ENCODE measurements at places on chromosomes 2 and 18.

DNA sequence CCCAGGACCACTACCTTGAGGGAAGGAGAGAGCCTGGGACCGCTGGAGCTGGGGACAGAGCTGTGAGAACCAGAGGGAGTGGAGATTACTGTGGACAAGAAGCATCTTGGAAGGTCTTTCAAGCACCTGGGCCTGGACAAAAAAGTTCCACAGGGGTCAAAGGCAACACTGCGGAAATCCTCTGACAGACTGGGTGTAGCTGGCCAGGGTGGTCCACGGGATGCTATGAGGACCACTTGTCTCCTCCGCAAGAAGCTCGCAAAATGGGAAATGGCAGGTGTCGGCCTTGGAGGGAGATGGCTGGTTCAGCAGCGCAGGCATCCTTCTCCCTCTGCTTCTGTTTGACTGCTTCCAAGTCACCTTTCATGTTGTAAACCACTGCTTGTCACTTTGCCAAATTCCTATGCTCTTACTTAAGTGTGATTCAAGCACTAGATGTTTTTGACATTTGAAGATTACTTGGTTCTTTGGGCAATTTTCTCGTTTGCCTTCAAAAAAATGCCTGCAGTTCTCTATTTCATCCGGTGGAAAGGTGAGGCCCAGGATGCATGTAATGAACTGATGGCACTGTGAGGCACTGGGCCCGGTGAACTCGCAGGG lies 27.7 kb downstream of the KLHL29 start:
- no peak for DNase-seq

- DNase-seq = no peak
These were observed 323.9 kb upstream of the NRP2 start for GRCh38 chr2:205358351-205358815.

- no peak for DNase-seq
These were observed 53.5 kb downstream of the SEPTIN10 start for GRCh38 chr2:109560265-109560664.

DNA sequence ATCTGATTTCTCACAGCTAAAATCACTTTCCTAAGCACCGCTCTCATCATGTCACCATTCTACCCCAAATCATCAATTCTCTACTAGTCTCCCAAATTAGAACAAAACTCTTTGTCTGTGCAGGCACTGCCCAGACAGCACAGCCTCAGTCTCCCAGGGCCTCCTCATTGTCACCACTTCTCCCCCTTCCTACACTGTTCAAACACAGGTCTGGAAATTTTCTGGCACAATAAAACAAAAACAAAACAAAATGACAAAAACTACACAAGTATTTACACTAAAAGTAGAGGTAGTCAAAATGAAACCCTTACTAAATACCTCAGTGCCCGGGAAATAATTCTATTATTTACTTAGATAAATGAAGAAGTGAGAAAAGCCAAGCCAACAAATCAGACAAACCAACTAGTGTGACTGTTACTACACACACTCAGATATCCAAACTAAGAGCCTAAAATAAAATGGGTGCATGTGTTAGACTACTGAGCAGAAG lies 156.2 kb upstream of the DNMT3A start:
- no peak for DNase-seq

GRCh38 chr2:17520761-17521160 lies 2.5 kb upstream of the RAD51AP2 start:
- DNase-seq = no peak

DNA sequence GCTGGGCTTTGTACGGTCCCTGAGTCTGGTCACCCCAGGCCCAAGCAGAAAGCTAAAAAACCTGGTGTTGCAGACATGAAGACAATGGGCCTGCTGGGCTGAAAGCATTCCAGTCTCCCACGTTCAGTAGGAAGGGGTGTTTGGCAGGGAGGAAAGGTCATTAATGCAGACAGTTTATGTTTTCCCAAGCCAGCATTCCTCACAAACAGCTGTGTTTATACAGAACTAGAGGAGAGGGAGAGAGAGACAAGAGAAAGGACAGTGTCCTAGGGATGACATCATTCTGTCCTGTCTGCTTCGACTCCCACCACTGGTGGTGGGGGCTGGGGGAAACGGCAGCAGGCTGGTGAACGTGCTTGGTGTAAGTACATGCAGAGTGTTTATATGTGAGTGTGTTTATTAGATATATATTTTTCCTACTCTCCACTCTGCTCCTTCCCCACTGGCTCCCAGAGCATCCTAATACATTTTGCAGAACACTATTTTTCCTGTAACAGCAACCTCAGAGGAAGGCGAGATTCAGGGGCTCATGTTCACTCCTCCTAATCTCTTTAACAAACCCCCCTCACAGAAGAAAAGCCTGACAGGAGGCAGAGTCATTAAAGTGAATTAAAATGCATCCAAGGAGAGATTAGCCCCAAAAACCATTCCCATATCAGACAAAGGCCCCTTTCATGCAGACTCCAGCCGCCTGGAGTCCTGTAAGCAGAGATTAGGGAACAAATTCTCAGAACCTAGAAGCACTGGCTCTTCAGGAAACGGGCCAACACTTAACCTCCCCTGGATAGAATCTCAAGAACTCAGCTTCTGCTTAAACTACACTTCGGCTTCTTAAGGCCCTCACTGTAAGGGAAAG lies 380.4 kb downstream of the TNS1 start:
- peak; percentile 56 for DNase-seq

GRCh38 chr2:20579866-20580265 lies 71.0 kb downstream of the HS1BP3 start:
- DNase-seq = no peak

DNA sequence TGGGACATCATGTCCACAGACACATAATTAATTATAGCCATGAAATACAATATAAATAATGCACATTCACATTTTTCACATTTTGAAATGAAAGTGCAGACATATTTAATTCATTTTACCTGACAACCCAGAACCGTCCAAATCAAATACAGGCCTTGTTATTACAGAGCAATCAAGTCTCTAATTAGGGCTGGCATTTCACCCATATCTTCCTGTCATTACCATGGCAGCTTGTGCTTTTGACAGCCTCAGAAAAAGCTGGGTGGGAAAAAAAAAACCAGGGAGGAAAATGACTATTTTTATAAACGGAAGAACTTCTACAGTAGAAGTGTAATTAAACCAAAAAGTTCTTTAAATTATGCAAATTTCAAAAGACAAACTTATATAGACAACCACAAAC lies 436.4 kb downstream of the FBXO15 start:
- no peak for DNase-seq

DNA sequence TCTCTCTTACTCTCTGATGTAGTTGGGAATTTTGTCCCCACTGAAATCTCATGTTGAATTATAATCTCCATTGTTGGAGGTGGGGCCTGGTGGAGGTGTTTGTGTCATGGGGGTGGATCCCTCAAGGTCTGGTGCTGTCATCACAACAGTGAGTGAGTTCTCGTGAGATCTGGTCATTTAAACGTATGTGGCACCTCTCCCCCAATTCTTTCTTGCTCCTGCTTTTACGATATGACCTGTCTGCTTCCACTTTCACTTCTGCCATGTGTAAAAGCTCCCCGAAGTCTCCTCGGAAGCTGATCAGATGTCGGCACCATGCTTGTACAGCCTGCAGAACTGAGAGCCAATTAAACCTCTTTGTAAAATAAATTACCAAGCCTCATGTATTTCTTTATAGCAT lies 337.8 kb upstream of the CDH2 start:
- DNase-seq = no peak

DNA sequence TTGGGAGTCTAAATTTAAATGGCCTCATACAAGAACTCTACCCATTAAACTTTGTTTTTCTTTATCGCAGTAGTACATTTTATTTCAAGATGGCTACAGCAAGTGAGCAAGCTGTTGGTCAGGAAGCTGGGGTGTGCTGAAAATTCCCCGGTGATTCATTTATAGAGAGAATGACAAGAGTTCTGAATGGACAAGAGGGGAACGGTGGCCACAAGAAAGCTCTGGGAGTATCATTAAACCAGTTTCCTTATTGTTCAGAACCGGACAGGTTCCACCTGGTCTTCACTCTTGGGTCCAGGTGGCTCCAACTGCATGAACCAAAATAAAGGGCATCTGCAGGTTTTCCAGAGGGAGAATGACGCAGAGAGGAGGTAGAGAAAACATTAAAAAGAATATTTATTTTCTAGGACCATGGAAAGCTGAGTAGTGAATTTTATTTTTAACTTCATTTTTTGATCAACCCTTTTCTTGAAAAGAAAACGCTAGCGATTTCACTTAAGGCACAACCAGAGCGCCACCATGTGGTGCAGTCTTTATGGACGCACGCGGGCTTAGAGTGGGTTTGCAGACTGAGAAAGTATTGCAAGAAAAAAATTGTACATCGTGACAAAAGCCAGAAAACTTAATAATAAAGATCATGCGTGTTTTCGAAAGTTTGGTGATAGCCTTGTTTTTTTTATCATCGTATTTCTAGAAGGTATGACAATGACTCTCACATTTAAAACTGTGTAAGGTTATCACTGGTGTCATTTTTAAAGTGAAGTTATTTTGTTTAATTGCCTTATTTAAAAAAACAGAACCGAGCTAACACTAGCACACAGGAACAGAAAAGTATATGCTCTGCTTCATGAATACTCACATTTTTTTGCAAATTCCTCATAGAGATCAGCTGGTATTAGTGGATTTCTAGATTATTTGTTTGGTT lies 97.9 kb upstream of the NOL4 start:
- DNase-seq = peak; percentile 15

GRCh38 chr2:217539126-217539525 lies 463.7 kb downstream of the TNS1 start:
- no peak for DNase-seq

GRCh38 chr2:61538920-61539520 lies 864 bp upstream of the XPO1 start:
- DNase-seq = peak; percentile 11

- DNase-seq = no peak
These were observed 960.3 kb upstream of the SLC39A10 start for GRCh38 chr2:194696690-194697089.

DNA sequence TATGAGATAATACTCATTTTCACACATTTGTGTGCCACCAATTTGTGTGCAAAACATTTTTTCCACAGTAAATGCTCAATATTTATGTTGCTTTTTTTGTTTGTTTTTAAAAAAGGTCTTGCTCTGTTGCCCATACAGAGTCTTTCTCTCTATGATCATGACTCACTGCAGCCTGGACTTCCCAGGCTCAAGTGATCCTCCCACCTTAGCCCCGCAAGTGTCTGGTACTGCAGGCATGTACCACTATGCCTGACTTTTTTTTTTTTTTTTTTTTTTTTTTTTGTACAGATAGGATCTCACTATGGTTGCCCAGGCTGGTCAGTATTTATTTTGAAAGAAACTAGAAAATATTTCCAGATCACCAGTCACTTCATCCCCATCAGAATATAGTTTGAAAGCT lies 297.8 kb upstream of the GYPC start:
- no peak for DNase-seq

GRCh38 chr2:229408356-229408755 lies 137.3 kb upstream of the PID1 start:
- no peak for DNase-seq

GRCh38 chr2:10631405-10631804 lies 58.4 kb downstream of the NOL10 start:
- no peak for DNase-seq

GRCh38 chr2:16687955-16688354 lies 22.3 kb upstream of the CYRIA start:
- no peak for DNase-seq

- no peak for DNase-seq
These were observed 2159.7 kb upstream of the PIK3C3 start for GRCh38 chr18:39795350-39795749.

DNA sequence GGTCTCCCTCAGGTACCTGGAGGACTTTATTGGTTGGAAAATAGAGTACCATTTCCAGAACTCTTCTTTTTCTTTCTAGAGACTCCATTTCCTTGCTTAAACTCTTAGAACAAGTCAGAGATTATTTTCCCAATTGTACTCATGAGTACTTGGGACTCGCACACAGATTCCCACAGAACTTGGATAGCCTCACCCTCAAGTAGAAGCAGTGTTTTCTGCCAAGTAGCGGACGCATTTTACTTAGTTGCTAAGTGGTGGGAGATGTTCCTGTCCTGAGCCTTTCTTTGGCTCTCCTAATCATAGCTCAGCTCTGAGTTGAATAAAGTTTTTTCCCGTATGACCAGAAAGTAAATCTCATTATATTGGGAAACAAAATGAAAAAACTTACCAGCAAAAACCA lies 17.2 kb downstream of the SLC30A3 start:
- DNase-seq = no peak

- DNase-seq = peak; percentile 82
These were observed 244.6 kb downstream of the BCL2 start for GRCh38 chr18:63074981-63075404.

DNA sequence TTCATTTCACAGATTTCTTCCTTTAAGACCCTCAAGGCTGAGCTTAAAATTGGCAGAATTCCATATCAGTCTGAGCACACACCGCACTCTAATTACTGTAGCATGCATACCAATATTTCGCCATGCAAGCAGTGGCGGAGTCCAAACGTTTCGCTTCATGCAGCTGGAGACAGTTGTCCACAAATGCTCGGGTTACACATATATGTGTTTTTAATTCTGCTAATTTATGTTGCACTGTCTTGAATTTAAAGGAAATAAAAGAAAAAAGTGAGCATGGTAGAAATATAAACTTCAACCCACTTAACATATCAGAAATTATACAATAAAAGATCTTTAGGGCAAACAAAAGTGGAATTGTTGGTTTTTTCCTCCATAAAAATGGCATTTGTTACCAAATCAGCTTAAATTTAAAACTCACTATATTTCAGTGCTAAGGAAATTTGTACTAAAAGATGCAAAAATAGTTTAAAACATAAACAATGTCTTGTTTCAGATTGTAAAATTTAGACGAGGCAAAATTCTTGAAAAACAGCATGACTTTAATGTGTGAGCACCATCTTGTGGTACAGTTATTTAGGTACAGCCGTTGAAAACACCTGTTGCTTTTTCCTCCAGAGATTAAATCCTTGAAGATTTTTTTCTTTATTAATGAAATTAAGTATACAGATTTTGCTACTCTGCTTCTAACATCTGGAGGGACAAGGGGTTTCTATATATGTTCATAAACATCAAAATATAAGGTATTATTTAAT lies 24.1 kb upstream of the KANSL1L start:
- DNase-seq = no peak

- no peak for DNase-seq
These were observed 42.0 kb downstream of the ALPK2 start for GRCh38 chr18:58586886-58587285.

- DNase-seq = no peak
These were observed 28.0 kb downstream of the EHBP1 start for GRCh38 chr2:62733546-62733945.

GRCh38 chr2:19833978-19834377 lies 67.8 kb downstream of the TTC32 start:
- DNase-seq = no peak

GRCh38 chr2:157691131-157691530 lies 62.5 kb upstream of the ACVR1C start:
- no peak for DNase-seq

Measured in heart right ventricle (tissue), 16 donors.